ENCODE measurements at places on chromosomes 1 and 21. TPM values are rescaled to one million over a fixed set of nuclear protein-coding genes. Genes with fewer than 3 reads are reported as not detected.

OR2T2 gene
- total RNA-seq = not detected

PARS2 gene
- total RNA-seq = 10.8 TPM

KCND3 gene
- under 0.01 TPM for total RNA-seq

OLFML3 gene
- total RNA-seq = 0.17 TPM

TEX38 gene
- total RNA-seq = not detected

ETV3L gene
- total RNA-seq = not detected

PPM1J gene
- 2.1 TPM for total RNA-seq

RGS4 gene
- total RNA-seq = 20.8 TPM

SETDB1 gene
- total RNA-seq = 25.5 TPM

ARMH1 gene
- 4.7 TPM for total RNA-seq

CHI3L1 gene
- 1.5 TPM for total RNA-seq

FDPS gene
- total RNA-seq = 248 TPM

SLFNL1 gene
- 0.41 TPM for total RNA-seq

LCE1F gene
- total RNA-seq = not detected

VWA1 gene
- total RNA-seq = 28.3 TPM

Measured in kidney epithelial cell (primary cell).